ENCODE measurements at places on chromosomes 16 and 17.

DNA sequence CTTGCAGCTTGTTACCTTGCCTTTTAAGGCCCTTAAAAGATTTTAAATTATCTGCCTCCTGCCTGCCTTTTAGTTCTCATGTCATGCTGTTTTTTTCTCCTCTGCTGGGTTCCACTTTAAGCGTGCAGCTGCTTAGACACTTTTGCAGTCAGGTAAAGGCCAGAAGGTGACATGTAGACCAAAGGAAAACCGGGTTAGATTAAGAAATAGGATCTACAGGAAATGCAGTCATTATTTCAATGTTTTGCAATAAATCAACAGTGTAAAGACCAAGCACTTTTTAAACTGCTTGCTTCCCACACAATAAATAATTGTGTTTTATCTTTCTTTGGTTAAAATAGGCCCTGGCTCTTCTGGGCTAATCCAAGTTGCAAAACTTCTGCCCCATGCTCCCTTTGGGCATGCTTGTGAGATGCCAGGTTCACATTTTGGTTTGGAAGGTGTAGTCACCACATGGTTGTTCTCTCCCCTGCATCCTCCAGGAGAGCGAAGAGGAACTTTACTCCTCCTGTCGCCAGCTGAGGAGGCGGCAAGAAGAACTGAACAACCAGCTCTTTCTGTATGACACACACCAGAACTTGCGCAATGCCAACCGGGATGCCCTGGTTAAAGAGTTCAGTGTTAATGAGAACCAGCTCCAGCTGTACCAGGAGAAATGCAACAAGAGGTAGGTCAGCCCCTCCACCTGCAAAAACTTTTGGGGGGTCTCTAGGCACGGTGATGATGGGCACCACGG lies 54.9 kb downstream of the SDR42E1 start:
- H3K4me3 ChIP-seq, result no peak overlapping the region
- no peaks in the 10 kb centered on the region for H3K36me3 ChIP-seq
- H3K27ac ChIP-seq, result no peak overlapping the region
- no peaks in the 10 kb centered on the region for H3K4me1 ChIP-seq
- H3K27me3 ChIP-seq, result peaks cover 3% of the 10 kb centered on the region

DNA sequence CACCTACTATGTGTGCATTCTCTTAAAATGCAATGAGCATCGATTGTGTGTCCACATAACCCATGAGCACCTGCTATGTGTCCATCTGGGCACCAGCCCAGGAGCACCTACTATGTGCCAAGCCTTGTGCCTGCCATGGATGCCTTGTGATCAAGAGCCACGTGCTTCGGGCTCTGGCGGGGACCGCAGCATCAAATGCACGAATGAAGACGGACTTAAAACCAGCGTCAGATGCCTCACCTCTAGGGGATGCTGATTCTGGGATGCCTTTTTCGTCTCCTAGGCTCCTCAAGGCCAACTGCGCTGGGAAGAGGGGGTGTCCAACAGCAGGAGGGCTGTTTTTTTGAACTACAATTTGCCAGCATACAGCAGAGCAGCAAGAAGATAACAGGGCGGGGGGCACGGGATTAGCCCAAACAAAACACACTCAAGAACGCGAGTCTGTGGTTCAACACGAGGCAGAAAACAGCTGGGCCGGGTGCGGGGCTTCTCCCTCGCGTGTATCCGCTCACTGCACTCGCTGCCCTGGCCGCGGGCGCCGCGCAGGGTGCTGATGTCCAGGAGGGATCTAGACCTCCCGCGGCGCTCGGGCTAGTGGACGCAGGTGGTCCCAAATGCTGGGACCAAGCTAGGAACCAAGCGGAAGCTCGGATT lies 1.2 kb upstream of the GLIS2 start:
- no peaks in the 10 kb centered on the region for H3K36me3 ChIP-seq
- H3K4me1 ChIP-seq, result peaks cover 11% of the 10 kb centered on the region
- H3K4me3 ChIP-seq, result peak overlapping the region; percentile 77
- DNase-seq, result peak; percentile 35
- H3K27ac ChIP-seq, result no peak overlapping the region
- H3K27me3 ChIP-seq, result peaks cover 11% of the 10 kb centered on the region

DNA sequence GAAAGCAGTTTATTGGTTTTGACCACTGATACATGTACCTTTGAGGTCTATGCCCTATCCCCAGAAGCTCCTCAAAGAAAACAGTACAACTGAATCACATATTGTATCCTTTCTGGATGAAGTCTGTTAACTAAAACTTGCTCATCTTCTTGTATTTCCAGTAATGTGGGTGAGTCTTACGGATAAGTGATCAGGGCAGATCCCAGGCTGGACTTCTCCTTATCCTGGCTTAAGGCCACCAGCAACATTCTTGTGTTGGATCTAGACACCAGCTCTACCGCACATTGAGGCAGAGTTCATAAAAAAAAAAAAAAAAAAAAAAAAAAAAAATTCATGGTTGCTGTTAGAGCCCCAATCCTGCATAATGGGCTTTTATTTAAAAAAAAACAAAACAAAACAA lies 536.7 kb upstream of the HSBP1 start:
- no peak overlapping the region for H3K27ac ChIP-seq
- no peaks in the 10 kb centered on the region for H3K36me3 ChIP-seq
- H3K4me3 ChIP-seq, result no peak overlapping the region

- H3K27ac ChIP-seq, result no peak overlapping the region
- H3K4me3 ChIP-seq, result no peak overlapping the region
- H3K4me1 ChIP-seq, result peaks cover 8% of the 10 kb centered on the region
- DNase-seq, result peak; percentile 86
These were observed 23.8 kb downstream of the SPHK1 start for GRCh38 chr17:76408037-76408849.

DNA sequence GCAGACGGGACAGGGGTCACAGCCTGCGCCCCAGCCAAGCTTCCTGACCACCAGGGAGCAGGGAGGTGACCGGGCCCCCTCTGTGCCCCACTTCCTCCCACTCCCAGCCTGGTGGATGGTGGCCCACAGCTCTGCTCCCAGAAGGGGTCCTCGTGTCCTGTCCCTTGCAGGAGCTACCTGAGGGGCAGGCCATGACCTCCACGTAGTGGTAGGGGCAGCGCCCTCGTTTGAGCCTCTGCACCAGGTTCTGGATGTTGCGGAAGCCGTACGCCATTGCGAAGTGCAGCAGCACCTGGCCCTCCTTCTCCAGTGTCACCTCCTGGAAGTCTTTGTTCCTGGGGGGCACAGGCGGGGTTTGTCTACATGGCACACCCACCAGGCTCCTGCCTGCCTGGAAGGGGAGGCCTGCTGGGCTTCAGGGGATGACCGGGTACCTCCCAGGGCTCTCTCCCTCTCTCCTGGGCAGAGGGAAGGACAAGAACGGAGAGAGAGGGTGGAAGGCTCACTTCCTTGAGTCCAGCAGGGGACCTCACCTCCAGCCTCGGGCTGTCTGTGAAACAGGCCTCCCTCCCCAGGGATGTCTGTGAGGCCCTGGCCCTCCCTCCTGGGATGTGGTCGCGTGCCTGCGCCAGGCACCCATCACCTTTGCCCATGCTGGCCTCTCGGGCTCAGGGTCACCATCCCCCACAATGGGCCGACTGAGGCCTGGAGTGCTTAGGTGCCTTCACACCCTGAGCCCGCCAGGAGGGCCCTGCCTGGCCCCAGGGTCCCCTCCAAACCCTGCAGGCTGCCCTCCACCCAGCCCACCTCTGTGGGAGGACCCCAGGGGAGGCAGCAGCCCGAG lies 4.0 kb downstream of the HAGHL start:
- no peaks in the 10 kb centered on the region for H3K27me3 ChIP-seq
- no peak for DNase-seq
- peaks cover 5% of the 10 kb centered on the region for H3K36me3 ChIP-seq
- H3K27ac ChIP-seq, result no peak overlapping the region
- H3K4me1 ChIP-seq, result peaks cover 8% of the 10 kb centered on the region
- no peak overlapping the region for H3K4me3 ChIP-seq

DNA sequence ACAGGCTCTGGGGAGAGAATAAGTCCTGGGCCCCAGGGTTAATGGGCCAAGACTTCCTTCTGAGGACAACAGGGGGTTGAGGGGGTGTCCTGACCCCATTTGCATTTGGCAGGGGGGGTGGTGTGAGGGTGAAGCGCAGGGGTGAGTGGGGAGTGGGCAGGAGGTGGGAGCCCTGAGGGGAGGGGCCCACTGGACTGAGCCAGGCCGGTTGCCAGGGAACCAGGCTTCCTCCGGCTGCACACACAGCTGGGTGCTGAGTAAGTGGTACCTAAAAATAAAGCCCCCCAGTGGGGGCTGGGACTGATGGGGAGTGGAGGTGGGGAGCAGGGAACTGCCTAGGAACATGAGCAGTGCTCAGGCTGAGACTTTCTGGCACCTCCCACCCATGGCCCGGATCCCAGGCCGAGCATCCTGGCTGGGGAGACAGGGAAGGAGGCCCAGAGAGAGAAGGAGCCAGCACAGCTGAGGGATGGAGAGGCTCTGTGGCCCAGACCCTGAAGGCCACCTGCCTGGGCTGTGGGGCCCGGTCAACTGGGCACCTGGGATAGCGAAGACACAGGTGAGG lies 7.5 kb upstream of the RASD1 start:
- H3K27ac ChIP-seq, result no peak overlapping the region
- H3K36me3 ChIP-seq, result no peaks in the 10 kb centered on the region
- DNase-seq, result no peak
- no peak overlapping the region for H3K4me3 ChIP-seq

GRCh38 chr17:81013642-81014041 lies 21.3 kb upstream of the BAIAP2 start:
- H3K4me1 ChIP-seq, result peaks cover 11% of the 10 kb centered on the region
- no peaks in the 10 kb centered on the region for H3K27me3 ChIP-seq
- DNase-seq, result no peak
- H3K27ac ChIP-seq, result no peak overlapping the region
- no peak overlapping the region for H3K4me3 ChIP-seq

DNA sequence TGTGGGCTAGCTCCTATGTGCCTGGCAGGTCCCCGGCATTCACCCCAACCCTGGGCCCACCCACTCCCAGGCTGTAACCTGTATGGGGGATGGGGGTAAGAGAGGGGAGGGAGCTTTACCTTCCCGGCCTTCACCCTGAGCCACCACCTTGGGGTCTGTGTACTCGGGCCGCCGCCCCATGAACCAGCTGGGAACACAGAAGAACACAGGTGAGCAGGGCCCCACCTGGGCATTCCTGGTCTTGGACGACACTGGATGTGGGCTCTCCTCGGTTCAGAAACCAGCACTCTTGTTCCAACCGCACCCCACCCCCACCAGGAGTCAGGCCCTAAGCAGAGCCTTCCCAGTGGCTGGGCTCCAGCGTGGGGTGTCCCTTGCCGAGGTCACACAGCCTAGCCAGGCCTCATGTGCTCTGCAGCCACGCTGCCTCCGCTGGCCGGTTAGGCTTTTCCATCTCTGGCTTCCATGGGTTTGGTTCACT lies 18.8 kb downstream of the B9D1 start:
- no peak for DNase-seq
- H3K4me3 ChIP-seq, result no peak overlapping the region
- no peaks in the 10 kb centered on the region for H3K36me3 ChIP-seq
- peaks cover 12% of the 10 kb centered on the region for H3K27me3 ChIP-seq
- no peak overlapping the region for H3K27ac ChIP-seq
- H3K4me1 ChIP-seq, result no peaks in the 10 kb centered on the region

GRCh38 chr16:4323071-4323844 lies 7.4 kb downstream of the GLIS2 start:
- no peaks in the 10 kb centered on the region for H3K36me3 ChIP-seq
- H3K4me1 ChIP-seq, result peaks cover 2% of the 10 kb centered on the region
- H3K4me3 ChIP-seq, result no peak overlapping the region
- no peak for DNase-seq

DNA sequence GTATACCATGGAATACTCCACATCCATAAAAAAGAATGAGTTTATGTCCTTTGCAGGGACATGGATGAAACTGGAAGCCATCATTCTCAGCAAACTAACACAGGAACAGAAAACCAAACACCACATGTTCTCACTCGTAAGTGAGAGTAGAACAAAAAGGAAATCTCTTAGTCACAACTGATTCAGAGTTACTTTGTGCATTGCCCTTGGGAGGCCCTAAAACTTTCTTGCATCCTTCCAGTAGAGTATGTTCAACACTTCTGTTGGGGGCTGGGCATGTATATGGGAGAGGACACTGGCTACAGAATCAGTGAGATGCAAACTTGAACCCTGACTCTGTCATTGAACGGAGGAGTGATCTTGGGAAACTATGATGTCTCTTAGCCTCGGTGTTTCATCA lies 147.4 kb upstream of the IRX5 start:
- H3K36me3 ChIP-seq, result no peaks in the 10 kb centered on the region
- DNase-seq, result no peak
- H3K4me1 ChIP-seq, result no peaks in the 10 kb centered on the region
- no peak overlapping the region for H3K4me3 ChIP-seq
- peaks cover 3% of the 10 kb centered on the region for H3K27me3 ChIP-seq

GRCh38 chr16:87152221-87152755 lies 164.9 kb downstream of the C16orf95 start:
- H3K4me1 ChIP-seq, result no peaks in the 10 kb centered on the region
- H3K4me3 ChIP-seq, result no peak overlapping the region
- H3K27ac ChIP-seq, result no peak overlapping the region
- no peak for DNase-seq
- no peaks in the 10 kb centered on the region for H3K27me3 ChIP-seq

DNA sequence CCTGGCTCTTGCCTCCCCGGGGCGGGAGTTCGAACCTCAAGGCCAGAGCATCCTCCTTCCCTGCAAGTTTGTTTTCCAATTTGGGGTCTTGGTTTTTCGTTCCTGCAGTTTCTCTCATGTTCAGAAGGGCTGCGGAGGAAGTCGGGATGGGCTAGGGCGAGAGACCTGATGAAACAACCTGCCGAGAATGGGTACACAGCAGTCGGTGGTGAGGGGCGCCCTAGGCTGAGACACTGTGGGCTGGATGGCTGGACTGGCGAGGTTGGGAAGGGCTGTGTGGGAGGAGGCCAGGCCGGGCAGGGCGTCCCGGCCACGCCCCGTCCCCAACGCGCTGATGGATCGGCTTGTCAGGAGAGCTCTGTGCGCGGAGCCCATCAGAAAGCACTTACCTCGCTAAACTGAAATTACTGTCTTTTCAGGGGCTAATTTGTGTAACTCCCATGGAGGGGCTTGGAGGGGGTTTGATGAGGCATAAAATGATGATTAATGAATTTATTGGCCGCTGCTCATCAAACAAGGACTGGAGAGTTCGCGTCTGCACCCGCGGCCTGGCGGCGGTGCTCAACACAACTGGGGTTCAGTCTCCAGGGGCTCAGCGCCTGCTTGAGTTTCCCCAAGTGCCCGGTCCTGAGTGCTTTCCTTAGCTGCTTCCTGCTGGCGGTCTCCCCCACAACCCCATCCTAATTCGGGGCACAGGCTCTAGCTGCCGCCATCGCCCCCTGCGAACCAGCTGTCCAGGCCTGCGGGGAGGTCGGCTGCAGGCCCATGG lies 9.0 kb downstream of the IRX5 start:
- H3K27me3 ChIP-seq, result peaks cover 85% of the 10 kb centered on the region
- H3K4me3 ChIP-seq, result no peak overlapping the region
- H3K36me3 ChIP-seq, result no peaks in the 10 kb centered on the region
- DNase-seq, result no peak
- H3K4me1 ChIP-seq, result peaks cover 19% of the 10 kb centered on the region
